ENCODE measurements at places on chromosomes 12 and 14.

GRCh38 chr14:33570694-33571310, 380.1 kb downstream of the EGLN3 start:
- no peak for DNase-seq

- peak; percentile 26 for DNase-seq
Observed at GRCh38 chr12:68119724-68120211, 39.8 kb downstream of the IFNG start.

DNA sequence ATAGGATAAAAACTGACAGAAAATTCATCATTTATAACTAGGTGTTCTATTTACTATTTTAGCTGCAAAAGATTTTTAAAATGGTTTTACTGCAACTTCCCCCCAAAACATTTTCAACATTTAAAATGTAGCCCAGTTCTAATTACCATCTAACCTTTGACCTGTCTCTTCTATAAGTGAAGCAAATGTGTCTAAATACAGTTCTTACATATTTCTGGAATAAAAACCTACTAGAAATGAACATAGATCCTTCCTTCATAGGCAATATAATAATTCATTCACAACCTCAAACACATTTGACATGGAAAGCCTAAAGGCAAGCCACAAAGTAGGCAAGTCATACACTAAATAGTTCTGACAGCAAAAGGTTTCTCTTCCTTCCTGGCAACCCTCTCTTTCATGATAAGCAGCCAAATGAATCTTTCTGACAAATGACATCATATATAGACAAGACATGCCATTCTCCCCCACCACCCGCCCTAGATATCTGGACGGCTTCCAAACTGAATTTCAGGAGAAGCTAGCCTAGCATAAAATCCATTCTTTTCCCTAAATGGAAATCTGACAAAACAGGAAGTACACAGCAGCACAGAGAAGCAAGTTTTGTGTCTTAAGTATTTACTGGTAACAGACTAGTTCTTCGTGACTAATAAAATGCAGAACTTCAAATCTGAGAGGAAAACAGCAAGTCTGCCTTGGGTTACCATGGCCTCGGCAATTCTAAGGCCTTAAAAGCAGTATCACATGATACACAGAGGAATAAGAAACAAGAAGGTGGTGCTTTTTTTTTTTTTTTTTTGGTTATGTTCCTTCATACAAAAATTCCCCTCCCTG, 17.2 kb upstream of the ARID4A start:
- DNase-seq = no peak

GRCh38 chr14:95609398-95609990, 74.6 kb downstream of the GLRX5 start:
- DNase-seq = no peak

GRCh38 chr14:75711105-75711795, 50.2 kb downstream of the TTLL5 start:
- no peak for DNase-seq

- peak; percentile 5 for DNase-seq
Observed at GRCh38 chr14:72443991-72444441, 449.9 kb downstream of the DPF3 start.

GRCh38 chr12:104226672-104227071, 11.1 kb downstream of the TXNRD1 start:
- no peak for DNase-seq

DNA sequence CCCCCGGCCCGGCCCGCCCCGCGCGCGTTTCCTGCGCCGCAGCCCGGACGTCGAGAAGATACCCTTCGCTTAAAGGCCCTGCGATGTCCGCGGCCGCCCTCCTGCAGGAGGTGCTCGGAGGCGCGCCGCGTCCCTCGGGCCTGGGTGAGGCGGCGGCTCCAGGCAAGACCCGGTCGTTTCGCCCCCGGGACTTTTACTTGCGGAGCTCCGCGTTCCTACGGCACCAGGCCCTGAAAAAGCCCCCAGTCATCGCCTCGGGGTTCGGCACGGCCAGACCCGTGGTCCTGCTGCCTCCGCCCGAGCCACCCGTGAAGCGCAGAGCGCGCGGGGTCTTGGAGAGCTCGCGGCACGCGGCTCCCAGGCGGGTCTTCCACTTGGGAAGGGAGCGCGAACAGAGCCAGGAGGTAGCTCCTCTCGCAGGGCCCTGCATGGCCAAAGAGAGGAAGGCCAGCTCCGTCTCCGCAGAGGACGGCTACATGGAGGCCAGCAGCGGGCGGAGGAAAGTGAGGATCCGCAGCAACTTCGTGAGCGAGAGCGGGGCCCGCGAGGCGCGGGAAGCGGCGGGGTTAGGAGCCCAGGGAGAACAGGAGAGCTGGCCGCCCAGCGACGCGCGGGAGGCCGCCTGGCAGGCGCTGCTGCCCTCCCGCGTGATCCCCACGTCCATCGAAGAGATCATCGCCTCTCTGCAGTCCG, 26.9 kb downstream of the TTC6 start:
- DNase-seq = no peak
